Stimulated activated CD8-positive, alpha-beta memory T cell treated with anti-CD3 and anti-CD28 coated beads, Interleukin-7, amount 100 ng/mL, for 1 hour (primary cell): ENCODE measurements at places on chromosomes 16 and 17.

DNA sequence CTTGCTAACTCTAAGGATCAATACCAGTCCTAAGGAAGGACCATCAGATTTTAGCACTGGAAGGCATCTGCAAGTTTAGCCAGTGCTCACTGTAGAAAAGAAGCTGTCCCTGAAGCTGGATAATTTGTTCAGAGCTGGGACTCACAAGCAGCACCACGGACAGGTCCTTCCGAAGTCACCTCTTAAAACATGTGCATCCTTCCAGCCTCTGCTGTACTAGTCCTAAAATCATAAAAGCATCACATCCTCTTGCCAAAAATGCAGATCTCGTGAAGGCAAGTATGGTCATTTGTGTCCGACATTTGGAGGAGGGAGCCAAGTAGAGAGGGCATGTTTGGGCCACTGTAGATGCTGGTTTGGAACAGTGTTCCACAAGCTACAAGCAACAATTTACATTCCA is 506.9 kb downstream of the RBFOX1 start:
- no peak for DNase-seq

DNA sequence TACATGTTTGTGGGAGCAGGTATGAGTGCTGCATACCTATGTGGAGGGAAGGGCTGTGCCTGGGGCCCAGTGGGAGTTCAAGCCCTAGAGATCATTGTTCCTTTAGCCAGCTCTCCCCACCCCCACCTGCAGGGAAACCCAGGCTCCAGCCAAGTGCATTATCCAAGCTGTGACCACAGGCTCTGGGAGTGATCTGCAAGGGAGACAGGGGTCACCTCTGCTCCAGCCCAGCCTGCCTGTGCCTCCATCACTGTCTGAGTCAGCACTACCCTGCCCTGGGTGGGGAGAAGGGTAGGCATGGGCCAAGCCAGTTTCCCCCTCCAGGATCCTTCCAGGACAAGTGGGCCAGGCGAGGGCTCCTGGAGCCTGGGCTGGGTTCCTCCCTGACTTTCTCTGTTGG is 32.1 kb upstream of the SBK1 start:
- DNase-seq = no peak

GRCh38 chr16:15435216-15435864 is 952 bp downstream of the BMERB1 start:
- DNase-seq = no peak

GRCh38 chr16:2899564-2900072 is 12.1 kb upstream of the FLYWCH1 start:
- DNase-seq = no peak
